ENCODE measurements at places on chromosomes 7 and 10.

- DNase-seq, result no peak
Measured at GRCh38 chr7:151877911-151878835, 1.3 kb upstream of the PRKAG2 start.

DNA sequence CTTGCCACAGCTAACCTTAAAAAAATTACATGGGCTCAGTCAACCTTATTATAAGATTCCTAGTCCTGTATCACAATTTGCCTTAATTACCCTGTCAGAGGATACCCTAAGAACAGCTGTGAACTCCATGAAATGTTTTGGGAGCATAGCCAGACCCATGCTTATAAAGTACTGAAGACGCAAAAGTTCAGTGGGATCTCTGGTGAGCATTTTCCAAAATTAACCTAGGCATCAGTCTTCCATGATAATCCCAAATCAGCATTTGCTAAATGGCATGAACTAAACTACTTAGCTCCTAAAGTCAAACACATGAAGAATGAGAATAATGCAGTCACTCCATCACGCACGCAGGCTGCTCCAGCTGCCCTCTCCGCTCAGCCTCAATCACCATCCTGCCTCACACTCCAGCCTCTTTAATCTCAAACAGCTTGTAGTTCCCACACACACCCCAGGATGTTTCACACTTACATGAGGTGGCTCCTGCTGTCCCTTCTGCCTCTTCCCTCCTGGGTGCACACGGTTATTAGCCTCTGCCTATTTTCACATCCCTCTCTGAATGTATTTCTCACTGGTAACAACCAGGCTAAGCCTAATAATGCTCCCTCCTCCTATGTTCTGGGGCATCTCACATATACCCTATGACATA is 15.3 kb downstream of the IGF2BP3 start:
- no peak for DNase-seq

DNA sequence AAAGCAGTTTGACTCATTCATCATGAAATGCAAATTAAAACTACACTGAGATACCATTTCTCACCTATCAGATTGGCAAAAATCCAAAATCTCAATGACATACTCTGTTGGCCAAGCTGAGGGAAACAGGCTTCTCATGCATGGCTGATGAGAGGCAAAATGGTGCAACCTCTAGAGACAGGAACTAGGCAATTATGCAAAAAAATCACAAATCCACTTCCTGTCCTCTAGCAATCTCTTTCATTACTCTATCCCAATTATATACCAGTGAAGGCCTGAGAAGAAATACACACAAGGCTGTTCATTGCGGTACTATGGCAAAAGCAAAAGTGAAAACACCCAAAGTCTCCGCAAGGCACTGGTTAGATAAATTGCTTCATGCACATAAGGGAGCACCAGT is 25.9 kb upstream of the PTPRN2 start:
- no peak for DNase-seq

GRCh38 chr10:94859086-94859485 is 79.4 kb upstream of the CYP2C9 start:
- DNase-seq, result no peak

DNA sequence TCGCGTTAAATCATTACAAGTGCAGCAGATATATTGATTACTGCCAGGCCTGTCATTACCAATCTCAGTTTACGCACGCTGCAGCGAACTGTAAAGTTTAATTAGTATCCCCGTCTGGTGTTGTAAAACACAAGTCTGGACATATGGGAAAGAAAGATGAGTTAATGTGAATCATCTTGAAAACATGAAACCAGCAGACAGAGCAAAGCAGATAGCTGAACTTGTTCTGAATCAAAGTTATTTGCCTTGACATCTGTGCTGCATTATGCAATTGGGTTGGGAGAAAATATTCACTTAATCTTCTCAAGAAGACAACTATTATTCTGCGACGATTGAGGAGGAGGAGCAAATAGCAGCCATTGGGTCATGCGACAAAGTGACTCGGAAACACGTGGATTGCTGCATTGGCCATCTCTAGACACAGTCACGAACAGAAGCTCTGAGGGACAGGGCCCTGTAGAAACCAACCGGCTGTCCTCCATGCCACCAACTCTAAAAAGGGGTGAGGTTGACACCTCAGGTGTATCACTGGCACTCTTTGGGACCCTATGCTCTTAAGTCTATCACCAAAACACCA is 156.3 kb upstream of the C7orf33 start:
- no peak for DNase-seq

- no peak for DNase-seq
Measured at GRCh38 chr10:69895759-69896158, 94.1 kb downstream of the COL13A1 start.

- DNase-seq, result peak; percentile 66
Measured at GRCh38 chr10:113854013-113854760, at the start of the genes DCLRE1A and NHLRC2. Gene DCLRE1A, minus strand, starts transcription at chr10:113854082. Its CDS starts 900 bp downstream, at chr10:113853182. Gene NHLRC2, plus strand, starts transcription at chr10:113854661. Its CDS starts 212 bp downstream, at chr10:113854873.

- no peak for DNase-seq
Measured at GRCh38 chr7:155278921-155279320, 18.8 kb upstream of the INSIG1 start.

DNA sequence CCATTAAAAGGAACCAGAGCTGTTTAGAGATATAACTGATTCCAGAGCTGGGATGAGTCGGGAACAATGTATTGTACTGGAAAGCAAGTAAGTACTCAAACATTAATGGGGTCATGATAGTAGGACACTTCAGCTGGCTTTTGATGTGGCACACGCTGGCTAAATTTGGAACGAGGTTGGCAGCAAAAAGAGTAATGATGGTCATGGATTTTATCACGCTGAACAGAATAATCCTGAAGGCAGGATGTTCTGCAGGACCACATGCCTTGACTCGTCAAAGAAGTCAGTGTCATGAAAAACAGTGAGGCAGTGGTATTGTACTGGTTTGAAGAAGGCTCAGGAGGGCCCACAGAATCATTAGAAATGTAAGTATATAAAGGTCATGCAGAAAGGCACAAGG is 220.3 kb downstream of the SNX13 start:
- no peak for DNase-seq

DNA sequence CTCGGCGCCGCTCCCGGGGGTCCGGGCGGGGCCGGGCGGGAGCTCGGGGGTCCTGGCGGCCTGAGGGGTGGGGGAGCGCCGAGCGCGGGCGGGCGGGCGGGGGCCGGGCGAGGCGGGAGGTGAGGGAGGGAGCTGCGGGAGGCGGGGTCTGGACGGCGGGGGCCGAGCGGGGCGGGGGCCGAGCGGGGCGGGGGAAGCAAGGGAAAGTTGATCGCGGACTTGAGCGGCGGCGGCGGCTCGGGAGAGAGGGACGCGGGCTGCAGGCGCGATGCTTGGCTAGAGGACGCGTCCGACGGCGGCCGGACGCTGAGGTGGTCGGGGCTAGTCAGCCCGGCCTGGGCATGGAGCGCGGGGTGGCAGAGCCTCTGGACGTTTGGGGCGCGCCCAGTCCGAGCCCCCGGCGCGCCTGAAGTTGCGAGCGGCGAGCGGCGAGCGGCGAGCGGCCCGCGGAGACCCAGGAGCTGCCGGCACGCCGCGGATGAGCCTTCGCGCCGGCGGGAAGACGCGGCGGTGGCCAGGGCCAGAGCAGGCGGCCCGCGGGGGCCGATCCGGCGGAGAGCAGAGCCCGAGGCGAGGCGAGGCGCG is at the start of gene CDH23:
Gene CDH23 (plus strand): TSS at position 210 of the 585 bp plus-strand sequence. CDS start 42,912 bp downstream, outside the sequence.
- DNase-seq, result peak; percentile 10

- DNase-seq, result peak; percentile 89
Measured at GRCh38 chr10:59337201-59337652, 25.1 kb downstream of the FAM13C start.

DNA sequence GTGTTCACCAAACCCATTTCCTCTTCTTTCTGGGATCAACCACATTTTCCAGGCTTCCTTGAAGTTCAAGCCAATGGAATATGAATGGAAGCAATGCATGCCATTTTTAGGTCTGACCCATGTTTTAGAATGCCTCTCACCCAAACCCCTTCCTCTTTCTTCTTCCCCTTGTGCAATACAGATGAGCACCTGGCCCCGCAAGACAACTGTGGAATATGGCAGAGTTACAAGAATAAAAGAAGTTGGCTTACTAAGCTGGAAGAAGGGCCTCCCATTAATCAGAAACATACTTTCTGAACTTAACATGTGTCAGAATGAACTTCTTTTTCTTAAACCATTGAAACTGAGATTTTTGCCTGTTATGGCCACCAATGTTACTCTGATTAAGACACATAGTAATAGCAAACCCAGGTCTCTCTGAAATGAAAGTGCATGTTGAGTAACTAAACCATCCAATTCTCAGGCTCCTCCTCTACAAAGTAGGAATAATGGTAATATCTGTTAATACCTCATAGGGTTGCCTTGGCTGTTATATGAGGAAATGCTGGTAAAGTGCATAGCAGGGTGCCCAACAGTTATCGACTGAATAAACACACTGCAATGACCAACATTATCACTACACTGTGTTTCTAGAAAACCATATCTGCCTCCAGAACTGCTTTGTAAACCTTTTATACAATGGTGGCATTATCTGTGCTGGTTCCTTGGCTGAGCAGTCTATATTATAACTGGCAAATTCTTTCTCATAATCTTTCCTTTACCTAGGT is 382.2 kb upstream of the NRP1 start:
- no peak for DNase-seq

DNA sequence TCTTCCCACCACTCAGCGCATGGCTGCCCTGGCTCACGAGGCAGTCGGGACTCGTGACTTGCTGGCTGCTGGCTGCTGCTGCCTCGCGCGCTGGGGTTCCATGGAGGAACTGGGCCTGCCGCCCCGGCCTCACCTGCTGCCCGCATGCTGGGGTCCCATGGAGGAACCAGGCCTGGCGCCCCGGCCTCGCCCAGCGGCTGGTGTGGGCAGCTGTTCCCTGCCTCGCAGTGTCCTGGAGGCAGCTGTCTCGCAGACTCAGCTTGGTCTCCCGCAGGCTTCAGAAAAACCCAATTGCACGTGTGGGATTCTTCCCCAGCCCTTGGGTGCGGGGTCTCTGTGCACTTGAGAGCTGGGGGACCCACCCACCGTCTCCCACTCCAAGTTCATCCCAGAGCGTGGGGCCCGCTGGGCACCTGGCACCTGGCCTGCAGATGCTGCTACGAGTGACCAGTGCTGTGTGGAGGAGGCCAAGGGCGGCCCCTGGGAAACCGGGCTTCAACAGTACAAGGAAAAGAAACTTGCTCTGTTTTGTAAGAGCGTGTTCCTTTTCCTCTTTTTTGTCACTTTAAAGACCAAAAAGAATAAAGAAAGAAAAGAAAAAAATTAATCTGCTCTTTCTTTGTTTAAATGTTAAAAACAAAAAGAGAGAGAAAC is 20.4 kb downstream of the PWWP2B start:
- DNase-seq, result no peak

Data from NCI-H446 (cell line).